ENCODE measurements at places on chromosomes 7 and 10.

- DNase-seq, result no peak
Measured at GRCh38 chr7:155183655-155184054, 113.5 kb downstream of the HTR5A start.

- no peak for DNase-seq
Measured at GRCh38 chr7:81503336-81503735, 266.5 kb downstream of the HGF start.

DNA sequence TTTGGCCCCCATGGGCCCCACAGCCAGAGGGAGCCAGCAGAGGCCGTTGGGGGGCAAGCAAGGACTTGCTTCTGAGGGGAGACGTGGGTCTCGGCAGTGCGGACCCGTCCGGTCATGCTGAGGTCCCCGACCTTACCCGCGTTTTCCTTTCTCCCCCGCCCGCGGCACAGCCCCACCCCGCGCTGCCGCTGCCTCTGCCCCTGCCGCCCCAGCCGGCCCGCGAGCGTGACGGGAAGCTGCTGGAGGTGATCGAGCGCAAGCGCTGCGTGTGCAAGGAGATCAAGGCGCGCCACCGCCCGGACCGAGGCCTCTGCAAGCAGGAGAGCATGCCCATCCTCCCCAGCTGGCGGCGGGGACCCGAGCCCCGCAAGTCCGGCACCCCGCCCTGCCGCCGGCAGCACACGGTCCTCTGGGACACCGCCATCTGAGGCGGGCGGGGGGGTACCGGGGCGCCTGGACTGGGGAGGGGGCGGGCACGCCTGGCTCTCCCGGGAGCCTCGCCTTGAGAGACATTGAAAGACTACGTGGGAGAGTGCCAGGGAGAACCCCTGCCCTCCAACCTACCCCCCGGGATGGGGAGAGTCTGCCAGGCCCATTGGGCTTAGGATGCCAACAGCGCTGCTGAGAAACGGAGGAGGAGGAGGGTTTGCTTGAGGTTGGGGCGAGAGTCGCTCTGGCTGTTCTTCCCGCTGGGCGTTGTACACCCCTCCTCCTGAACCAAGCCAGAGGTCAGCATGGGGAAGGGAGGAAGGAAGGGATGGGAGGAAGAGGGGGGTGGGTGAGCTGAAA lies 9.9 kb downstream of the NYAP1 start:
- no peak for DNase-seq

GRCh38 chr10:124744102-124745050 lies at the start of gene FAM53B:
FAM53B (minus strand) TSS chr10:124744378; CDS start chr10:124706713, 37,665 bp downstream.
- DNase-seq, result no peak

DNA sequence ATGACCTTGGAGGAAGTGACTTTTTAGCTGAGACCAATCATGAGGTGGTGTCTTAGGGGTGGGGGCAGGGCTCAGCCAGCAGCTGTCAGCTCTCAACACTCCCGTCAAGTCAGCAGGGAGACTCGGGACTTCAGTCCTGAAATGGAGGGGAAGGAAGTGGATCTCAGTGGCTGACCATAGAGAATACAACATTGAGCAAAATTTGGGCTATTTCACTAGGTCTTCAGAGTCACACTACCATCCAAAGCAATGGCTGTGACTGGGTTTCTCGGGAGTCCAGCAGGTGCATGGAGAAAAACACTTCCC lies 16.8 kb upstream of the GIMAP6 start:
- DNase-seq, result no peak

- no peak for DNase-seq
Measured at GRCh38 chr10:5557799-5558771, 33.3 kb downstream of the CALML3 start.

DNA sequence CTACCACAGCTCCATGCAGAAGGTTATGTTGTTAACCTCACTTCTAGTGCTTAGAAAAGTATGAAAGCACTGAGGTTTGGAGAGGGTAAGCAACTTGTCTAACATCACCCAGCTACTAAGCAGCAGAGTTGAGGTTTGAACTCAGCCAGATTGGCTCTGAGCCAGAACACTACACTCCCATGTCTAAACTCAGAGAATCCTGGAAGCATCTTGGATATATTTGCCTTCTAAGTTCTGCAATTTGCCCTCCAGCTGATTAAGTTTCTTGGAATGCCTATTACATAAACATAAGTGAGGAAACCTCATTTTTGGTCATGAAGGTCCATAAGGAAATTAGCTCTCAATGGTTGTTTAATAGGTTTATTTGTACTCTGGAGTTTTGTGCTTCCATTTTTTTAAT lies 78.1 kb upstream of the PHYHIPL start:
- DNase-seq, result peak; percentile 24

DNA sequence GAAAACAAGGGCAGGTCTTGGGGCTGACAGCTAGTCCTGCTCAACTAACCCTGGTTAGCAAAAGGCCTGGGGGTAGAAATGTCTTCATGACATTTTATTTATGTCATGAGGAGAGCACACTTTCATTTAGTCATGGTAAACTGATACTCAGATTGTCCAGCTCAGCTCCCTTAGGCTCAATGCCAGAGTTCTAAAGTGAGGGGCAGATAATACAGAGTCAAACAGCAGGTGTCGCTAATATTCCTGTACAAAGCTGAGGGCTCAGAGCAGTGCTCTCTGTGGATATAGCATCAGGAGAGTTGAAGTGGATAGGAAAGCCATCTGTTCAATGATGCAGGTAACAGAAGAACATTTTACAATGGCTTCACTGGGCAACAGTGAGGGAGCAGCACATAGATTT lies 26.8 kb upstream of the CALCR start:
- no peak for DNase-seq

GRCh38 chr10:78411716-78412115 lies 378.1 kb downstream of the RPS24 start:
- DNase-seq, result no peak

DNA sequence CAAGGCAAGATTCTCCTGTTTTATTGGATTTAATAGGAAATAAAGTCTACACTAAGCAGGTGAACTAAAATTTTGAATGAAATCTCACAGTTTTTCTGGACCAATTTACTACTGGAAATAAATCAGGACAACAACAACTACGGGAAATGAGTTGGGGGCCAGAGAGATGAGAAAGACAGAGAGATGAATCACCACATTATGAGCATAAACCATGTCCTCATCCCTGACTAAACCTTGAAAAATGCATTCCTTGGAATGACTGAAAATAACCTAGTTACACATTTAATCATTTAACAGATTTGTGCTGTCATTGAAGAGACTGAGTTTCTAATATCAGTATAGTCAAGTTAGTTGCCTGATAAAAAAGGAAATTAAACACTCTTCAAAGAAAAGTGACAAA lies 608.4 kb upstream of the KCND2 start:
- peak; percentile 76 for DNase-seq

DNA sequence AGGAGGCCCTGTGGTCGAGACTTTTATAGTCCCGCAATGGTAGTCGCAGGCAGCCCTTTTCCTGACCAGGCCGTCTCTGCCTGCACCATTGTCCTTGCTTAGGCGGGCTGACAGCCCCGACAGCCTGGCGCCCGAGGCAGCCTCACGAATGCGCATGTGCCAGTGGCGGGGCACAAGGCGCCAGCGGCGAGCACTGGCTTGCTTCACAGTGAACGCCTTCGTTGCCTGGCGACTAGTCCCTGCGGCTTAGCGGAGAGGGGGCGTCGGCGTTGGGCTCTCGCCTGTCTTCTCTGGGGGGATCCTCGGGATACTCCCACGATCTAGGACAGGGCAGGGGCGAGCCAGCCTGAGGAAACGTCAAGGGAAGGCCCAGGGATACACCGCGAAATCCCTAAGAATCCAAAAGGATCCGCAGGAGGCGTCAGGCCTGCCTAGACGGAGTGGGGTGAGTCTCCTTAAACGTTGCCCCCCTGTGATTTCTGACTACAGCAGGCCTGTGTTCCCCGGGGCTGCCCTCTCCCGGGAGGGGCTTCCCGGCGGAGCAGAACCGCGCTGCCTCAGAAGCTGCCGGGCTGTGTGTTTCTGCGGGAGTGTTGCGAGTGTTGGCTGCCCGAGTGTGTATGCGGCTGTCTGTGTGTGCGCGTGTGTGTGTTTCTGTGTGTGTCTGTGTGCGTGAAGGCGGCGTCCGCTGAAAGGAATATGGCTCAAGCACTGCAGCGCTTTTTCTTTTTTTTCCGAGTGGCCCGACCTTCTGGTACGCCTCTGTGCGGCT lies 20.5 kb upstream of the ZNF273 start:
- DNase-seq, result no peak

GRCh38 chr10:62749093-62749683 lies 55.3 kb upstream of the ADO start:
- DNase-seq, result no peak

GRCh38 chr7:135706858-135707569 lies 21.0 kb downstream of the SLC13A4 start:
- DNase-seq, result no peak

GRCh38 chr7:26779978-26780595 lies 84.3 kb downstream of the SKAP2 start:
- no peak for DNase-seq

DNA sequence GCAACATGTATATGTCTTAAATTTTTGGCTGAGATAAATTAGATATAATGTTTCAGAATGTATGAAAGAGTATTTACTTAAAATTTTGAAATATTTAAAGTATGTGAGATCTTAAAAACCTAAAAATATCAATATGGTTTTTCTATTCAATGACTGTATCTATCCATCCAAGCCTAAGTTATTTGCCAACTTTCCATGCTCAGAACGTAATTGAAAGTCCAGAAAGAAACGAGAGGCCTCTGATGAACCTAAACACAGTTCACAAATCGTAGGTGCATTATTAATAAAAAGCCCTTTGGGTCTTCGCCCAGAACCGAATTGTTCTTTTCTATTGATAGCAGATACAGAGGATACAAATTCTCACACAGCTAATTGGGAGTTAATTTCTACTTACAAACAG lies 6.5 kb downstream of the SVIL start:
- DNase-seq, result no peak

GRCh38 chr10:109880886-109881768 lies 42.2 kb downstream of the XPNPEP1 start:
- DNase-seq, result no peak

DNA sequence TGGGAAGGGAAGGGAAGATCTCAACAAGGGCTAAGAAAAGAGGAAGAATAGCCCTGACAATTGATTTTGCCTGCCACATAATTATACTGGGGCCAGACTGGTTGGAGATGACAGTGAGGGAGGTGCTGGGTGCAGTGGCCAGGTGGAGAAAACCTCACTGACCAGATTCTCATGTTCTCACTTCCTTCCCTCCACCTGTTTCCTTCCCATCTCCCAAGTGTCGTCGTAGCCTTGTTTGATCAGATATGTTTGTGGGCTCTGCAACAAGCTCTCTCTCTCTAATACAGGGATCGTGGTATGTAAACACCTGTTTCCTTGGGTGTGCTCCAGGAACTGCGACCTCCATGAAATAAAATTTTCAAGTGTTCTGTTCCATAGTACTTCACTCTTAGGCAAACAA lies 60.2 kb downstream of the VCL start:
- DNase-seq, result no peak

DNA sequence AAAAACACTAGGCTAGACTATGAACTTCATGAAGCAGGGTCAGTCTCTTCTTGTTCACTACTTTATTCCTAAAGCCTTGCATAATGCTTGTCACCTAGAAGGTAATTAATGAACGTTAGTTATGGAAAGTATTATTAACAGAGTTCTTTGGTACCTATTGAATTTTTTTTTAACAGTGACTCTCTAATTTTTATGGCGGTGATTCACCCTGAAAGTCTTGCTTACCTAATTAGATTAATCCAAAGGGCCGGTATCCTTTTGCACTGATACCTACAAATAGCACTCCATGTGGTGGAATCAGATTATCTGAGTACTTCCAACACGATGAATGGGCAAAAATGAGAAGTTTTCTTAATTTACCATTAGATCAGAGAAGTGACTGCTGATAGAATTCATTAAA lies 31.7 kb downstream of the STAM start:
- no peak for DNase-seq

DNA sequence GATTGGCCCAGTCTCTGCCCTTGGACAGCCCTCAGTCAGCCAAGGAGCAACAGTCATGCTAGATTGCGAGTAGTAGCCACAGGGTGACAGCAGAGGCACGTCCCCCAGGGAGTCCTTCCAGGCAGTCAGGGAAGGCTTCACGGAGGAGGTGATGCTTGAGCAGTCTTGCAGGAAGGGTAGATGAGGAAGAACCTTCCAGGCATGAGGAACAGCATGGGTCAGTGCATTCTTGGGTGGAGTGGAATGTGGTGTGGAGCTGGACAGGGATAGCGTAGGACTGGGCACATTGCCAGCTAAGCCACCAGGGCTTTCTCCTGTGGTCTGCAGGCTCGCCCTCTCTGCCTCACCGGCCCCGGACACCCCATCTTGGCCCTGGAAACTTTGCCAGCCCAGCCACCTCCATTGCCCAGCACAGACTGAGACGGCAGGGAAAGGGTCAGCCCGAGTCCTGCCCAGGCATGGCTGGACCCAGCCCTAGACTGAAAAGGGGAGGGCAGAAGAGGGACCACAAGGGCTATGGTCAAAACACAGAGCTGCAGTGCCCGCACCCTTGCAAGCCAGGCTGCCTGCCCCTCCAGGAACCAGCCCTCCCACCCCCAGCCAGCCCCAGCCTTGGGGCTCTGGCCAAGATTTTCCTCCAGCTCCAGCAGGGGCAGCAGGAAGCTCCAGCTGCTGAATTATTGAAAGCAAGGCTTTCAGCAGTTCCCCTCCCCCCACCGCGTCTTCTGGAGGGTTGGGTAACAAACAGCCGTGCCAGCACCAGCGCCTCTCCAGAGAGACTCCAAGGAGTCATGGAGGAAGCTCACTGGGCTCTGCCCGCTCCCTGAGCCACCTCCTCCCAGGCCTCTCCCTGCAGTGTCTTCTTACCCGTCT lies 18.7 kb downstream of the SRRM3 start:
- peak; percentile 9 for DNase-seq

- DNase-seq, result no peak
Measured at GRCh38 chr10:124058346-124059003, 34.9 kb downstream of the CHST15 start.

DNA sequence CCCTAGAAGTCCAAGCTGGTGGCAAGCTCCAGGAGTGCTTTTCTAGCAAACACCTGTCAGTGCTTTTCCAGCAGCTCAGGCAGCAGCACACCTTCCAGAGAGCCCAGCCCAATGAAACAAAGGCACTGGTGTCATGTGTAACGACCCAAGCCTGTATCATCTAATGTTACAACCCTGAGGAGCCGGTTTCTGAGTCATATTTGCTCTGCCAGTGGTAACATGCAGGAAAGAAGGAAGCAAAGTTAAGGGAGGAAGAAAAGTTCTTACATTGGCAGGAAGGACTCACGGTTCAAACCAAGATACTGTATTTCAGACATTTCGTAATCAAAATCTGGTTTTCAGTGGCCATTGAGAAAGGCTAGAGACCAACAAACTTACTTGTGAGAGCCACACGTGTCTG lies at the start of gene ANKRD22:
ANKRD22 (minus strand) TSS at position 139 of the 400 bp plus-strand sequence. CDS start 237 bp downstream, outside the sequence.
- DNase-seq, result peak; percentile 24

DNA sequence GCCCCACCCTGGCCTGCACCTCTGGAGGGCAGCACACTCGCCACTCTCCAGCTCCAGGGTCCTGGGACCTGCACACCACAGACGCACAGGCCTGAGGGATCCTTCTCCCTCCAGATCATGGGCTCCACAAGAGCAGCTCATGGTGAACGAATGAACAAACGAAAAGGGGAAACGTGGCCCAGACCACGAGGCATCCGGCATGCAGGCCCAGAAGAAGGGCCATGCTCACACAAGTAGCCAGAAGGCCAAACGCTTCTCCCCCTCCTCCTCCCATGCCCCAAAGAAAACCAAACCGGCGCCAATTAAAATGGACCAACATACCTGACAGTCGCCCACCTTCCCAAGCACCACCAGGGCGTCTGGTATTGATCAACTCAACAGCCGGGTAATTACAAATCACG lies 30.4 kb downstream of the MAD1L1 start:
- no peak for DNase-seq
